ENCODE measurements at places on chromosomes 5 and 9.

DNA sequence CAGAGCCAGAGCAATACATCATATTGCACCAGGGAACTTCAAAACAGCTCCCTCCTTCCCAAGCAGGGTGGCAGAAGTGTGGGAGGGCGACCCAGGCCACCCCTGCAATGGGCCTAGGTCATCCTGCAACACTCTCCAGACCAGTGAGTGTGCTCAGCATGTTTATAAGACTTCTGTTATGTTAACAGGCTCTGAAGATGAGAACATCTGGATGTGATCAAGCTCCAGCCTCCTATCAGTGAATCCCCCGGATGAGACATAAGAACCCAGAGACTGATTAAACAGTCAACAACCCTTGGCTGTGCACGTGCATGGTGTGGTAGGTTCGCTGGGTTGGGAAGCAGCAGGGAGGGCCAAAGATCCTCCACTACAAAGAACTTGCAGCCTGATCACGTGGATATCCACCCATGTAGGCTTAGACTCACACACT is 63.3 kb downstream of the ABCA1 start:
- peak; percentile 99 for DNase-seq

GRCh38 chr9:26782899-26783298 is 109.7 kb downstream of the CAAP1 start:
- no peak for DNase-seq

DNA sequence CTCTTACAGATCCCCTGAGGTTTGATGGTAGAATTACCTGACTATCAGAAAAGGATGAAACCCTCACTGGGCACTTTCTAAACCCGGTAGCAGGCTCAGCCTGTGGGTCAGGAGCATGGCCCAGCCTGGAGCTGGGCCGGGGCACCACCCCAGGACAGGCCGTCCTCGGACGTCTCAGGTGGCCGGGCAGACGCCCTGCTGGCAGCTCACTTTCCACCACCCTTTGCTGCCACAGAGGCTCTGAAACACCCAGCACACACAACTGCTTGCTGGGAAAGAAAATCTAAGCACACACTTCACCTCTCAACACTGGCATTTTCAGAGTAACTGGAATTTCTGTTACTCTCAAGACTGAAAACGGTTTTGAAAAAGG is 4.4 kb downstream of the UBAC1 start:
- DNase-seq: no peak

- no peak for DNase-seq
These were observed 128.7 kb downstream of the RPS23 start for GRCh38 chr5:82149434-82149833.

GRCh38 chr9:127586537-127586936 is 25.5 kb upstream of the STXBP1 start:
- peak; percentile 75 for DNase-seq

GRCh38 chr9:122130837-122131236 is 28.7 kb downstream of the NDUFA8 start:
- no peak for DNase-seq

DNA sequence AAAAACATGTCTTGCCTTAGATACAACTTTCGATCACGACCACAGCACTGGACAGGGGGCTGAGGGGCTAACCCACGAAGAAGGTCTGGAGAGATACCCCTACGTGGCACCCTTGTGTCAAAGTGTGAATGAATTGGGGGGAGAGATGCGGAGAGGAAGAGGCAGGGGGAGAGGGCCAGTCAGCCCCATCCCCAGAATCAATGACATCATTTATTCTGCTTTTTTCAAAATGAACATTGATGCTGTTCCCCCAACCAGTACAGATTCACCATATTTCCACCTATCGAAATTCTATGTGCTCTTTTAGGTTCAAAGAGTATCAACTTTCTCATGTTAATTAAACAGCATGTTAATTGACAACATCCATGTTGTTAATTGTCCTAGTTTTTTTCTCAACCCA is 32.4 kb downstream of the DAP start:
- DNase-seq: no peak

- DNase-seq: no peak
These were observed 19.5 kb downstream of the FAM163B start for GRCh38 chr9:133589454-133590227.

- no peak for DNase-seq
These were observed 134.6 kb downstream of the RAB3C start for GRCh38 chr5:58717303-58718007.

DNA sequence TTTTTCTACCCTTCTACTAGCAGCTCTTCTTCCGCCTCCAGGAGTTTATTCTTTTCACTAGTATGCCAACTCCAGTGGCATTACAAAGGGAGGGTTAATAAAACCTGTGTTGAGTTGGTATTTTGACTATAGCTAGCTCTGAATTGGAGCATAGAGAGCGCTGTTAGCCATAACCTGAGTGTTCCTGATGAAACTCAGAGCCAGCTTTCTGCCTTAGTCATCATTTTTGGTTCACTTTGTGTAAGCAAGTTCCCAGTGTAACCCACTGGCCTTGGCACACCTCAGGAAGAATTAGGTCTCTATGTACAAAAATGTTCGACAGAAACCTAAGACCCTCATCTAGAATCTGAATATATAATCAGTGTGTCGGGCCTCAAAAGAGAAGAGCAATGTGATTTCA is 238.9 kb downstream of the NR3C1 start:
- DNase-seq: peak; percentile 47

- peak; percentile 97 for DNase-seq
These were observed 307.9 kb downstream of the CSNK1G3 start for GRCh38 chr5:123819833-123820232.

- DNase-seq: no peak
These were observed 604.8 kb upstream of the BRINP1 start for GRCh38 chr9:119974026-119974425.

- no peak for DNase-seq
These were observed 70.4 kb upstream of the PRDM9 start for GRCh38 chr5:23437011-23437410.

DNA sequence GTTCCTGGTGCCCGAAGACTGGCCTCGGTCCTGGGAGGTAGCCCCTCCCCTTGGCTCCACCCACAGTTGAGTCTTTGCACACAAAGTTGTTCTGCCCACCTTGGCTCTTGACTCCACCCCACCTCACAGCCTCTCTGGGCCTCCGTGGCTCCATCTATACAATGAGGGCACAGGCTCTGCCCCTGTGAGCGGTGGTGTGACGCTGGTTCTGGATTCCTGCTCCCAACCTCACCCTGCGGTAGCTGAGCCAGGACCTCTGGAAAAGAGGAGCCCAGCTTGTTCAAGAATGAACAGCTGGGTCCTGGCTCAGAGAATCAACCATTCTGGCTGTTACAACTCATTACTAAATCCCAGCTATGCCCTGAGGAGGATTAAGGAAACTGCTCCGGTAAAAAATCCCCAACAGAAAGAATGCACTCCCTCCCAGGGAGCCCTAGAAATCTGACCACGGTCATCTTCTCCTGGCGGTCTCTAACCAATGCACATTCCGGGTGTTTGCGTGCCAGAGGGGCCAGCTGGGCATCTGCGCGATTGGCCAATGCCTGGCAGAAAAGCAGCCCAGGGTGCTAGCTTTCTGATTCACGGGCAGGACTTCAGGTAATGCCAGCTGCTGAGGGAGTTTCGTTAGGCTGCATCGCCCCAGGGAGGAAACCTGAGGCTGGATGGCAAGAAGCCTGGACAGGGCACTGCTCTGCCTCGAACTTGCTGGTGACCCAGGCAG is 9.9 kb upstream of the GRHPR start:
- DNase-seq: peak; percentile 79

DNA sequence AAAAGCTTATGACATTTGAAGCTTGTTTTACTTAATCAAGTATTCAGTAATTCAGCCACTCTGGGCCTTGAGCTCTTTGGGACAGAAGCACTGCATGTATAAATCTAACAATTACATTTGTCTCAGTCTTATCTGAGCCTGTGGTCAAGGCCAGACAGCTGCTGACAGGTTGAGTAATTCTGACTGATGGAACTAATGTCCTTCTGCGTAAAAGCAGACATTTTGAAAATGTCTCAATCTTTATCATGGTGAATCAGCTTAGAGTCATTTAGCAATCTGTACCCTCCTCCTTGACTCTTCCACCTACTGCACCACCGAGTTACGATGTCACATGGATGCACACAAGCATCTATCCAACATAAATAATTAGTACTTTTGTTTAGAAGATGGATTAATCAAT is 400.0 kb downstream of the ARRDC3 start:
- DNase-seq: peak; percentile 99

- DNase-seq: no peak
These were observed 14.1 kb downstream of the TCF7 start for GRCh38 chr5:134128648-134128995.

DNA sequence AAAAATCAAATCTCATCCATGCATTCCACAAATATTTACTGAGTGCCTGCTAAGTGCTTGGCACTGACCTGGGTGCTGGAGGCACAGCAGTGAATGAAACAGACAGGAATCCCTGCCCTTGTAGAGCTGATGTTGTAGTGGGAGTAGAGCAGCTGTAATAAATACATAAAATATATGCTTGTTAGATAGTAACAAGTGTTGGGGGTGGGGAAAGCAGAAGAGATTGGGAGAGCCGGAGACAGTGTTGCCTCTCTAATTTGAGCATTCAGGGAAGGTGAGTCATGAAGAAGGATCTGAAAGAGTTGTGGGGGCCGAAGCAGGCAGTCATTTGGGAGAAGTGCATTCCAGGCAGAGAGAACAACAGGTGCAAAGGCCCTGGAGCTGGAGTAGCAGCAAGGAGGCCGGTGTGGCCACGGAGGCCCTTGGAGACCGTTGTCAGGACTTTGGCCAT is 97.9 kb downstream of the ZNF618 start:
- DNase-seq: peak; percentile 95

DNA sequence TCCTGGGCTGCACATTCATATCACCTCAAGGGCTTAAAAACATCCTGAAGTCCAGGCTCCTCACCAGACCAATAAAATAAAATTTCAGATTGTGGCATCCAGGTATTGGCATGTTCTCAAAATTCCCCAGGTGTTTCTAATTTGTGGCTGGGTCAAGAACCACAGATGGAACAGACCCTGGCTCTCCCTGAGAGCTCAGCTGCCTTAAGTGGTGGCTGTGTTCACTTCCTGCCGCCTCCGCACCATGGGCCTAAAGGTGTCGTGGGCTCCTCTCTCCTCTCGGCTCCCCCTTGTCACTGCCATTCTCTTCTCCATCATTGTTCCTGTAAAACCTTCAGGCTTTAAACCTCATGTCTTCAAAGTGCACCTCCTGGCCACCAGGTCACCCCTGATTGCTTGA is 17.8 kb upstream of the CCNJL start:
- DNase-seq: no peak

- DNase-seq: no peak
These were observed 5.6 kb upstream of the PURA start for GRCh38 chr5:140108093-140109017.

DNA sequence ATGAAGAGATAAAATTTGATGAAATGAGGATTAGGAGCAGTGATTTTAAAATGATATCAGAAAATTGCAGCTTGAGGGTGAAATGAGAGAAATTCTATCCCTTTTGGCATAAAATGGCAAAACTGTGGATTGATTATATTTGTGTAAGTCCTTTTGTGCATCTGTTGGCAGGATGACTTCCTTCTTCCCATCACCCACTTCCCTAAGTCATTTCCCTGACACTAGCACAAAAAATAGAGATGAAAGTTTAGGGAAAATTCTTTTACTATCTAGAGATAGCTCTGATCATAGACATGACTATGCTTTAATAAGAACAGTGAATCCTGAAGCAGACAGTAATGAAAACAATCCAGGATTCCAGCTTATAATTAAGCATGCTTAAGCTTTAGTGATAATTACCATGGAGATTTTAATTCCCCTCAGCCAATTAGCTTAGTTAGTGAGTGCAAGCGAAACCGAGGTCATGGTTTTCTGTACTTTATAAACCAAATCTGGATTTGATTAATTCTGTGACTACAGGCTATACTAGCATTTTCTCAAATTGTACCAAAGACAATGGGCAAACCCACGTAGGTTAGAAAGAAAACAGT is 163.6 kb upstream of the TARS1 start:
- no peak for DNase-seq

GRCh38 chr5:56356121-56356835 is 123.1 kb upstream of the ANKRD55 start:
- DNase-seq: no peak

- no peak for DNase-seq
These were observed 198.9 kb upstream of the SGCD start for GRCh38 chr5:156128026-156128425.

DNA sequence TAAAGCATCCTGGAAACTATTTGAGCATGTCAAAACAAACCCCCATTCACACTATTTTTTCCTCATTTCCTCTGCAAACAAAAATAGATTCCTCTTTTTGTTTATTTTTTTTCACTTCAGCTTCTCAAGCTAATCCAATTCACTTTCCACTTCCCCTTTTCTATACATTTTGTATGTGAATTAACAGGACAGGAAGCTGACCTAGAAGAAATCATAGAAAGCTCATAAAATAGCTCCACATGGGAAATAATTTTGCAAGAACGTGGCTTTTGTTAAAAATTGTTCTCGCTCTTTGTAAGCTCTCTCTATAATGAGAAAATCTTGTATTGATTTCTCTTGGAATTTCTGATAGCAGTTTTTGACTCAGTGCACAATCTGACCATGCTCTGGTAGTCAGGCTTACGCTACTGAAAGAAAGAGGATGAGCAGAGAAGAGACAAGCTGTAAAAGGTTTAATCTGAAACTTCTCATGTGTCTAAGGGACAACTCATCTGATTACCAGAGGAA is 215.8 kb downstream of the ADAMTS12 start:
- no peak for DNase-seq

DNA sequence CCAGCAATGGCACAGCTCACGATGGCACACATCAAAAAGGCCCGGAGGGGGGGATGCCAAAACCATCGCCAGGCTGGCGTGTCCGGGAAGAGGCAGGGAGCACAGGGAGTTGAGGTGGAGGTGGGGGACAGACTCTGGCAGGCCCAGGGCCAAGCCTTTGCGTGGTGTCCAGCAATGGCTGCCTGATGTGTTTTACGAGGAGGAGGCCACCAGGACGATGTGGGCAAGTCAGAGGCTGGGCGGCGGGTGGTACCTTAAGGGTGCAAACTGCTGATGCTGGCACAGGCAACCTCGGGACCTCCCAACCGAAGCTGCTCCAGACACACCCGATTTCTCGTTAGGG is 4.7 kb downstream of the VAV2 start:
- no peak for DNase-seq

DNA sequence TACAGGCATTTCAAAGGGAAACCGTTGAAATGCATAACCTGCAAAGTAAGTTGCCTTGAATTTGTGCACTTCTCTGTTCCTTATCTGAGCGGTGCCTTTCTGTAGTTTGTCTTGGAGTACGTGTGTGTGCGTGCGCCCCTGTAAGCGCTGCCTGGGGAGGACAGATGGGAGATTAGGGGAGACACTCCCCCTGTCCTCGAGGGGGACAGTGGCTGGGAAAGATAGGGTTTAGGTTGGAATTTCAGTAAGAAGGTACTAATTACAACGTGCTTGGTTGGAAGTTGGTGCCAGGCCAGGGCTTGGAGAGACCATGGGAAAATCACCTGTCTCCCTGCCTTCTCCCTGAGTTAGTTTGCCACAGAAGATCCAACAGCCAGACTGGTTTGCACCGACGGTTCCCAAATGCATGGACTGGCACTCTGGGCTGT is 73.2 kb downstream of the PIK3R1 start:
- DNase-seq: no peak

GRCh38 chr5:72991394-72991793 is 35.6 kb downstream of the FCHO2 start:
- peak; percentile 13 for DNase-seq
